ENCODE measurements at places on chromosomes 16 and 17.
A peak's percentile ranks its signal among the peaks of the same experiment; 100 is the strongest.

GRCh38 chr16:14300705-14301168 lies 229.6 kb downstream of the MRTFB start:
- DNase-seq = no peak

DNA sequence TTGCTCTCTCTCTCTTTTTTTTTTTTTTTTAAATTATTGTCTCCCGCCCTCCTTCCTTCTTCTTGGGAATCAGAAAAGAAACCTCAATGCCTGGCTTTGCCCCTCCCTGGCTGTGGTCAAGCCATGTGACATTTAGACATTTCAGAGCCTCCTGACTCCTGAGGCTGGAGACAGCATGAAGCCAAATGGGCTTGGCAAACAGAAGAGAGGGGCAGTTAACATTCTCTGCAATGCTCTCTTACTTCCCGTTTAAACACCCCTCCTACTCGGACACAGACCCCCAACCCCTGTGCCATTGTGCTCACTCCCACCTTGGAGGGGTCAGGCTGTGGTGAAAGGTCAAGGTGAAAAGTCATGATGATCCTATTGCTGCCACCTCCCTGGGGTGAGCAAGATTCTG lies 14.7 kb upstream of the MEOX1 start:
- DNase-seq = no peak

DNA sequence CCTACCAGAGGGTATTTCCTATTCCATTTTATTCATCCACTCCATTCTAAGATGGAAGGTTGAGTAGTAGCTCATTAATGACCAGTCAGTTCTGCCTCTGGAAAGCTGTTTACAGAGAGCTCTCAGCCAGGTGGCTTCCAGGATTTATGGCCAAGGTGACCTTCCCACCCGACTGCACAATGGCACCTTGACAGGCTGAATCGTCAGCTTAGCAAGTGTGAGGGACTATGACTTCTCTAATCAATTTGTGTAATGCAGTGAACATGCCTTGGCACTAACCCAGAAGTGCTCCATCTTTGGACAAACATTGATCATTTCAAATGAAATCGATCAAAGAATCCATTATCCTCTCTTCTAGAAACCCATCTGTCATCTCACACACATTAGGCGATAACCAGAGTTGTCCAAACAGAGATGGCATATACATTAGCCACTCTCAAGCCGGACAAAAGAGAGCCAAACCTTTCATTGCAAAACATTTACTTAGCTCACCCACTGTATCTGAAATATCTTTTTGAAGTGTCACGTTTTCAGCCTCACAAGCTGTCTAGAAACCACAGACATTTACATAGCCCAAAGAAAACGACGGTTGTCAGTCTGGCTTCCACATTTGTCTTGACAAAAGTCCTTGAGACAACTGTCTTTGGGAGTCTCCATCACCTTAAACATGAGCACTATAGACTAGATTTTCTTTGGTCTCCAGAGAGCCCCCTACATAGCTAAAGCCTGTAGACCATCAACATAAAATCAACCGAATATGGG lies 35.6 kb downstream of the CLEC3A start:
- peak; percentile 61 for DNase-seq

- DNase-seq = no peak
These were observed 32.8 kb downstream of the LDHD start for GRCh38 chr16:75083813-75084212.

GRCh38 chr16:48300391-48300856 lies 53.1 kb upstream of the ABCC11 start:
- DNase-seq = no peak

Measured in NCI-H187 (cell line).